ENCODE measurements at places on chromosomes 5 and 9. TPM values are rescaled to one million over a fixed set of nuclear protein-coding genes. Genes with fewer than 3 reads are reported as not detected.

The SELENOP gene
- 807 TPM for total RNA-seq

The ITK gene
- total RNA-seq: 4.5 TPM

The SLC36A2 gene
- total RNA-seq: not detected

The MSX2 gene
- 1.8 TPM for total RNA-seq

The CSF1R gene
- total RNA-seq: 58.6 TPM

The POU5F2 gene
- 1.9 TPM for total RNA-seq

The DHX29 gene
- total RNA-seq: 28.3 TPM

The BRINP1 gene
- not detected for total RNA-seq

The IFNA13 gene
- not detected for total RNA-seq

The PCDHGB1 gene
- total RNA-seq: 1.3 TPM

The CARD9 gene
- 4.3 TPM for total RNA-seq

The NLN gene
- 31.5 TPM for total RNA-seq

The GRHPR gene
- 80.5 TPM for total RNA-seq

The GCNT1 gene
- total RNA-seq: 15.3 TPM

The SLC23A1 gene
- total RNA-seq: not detected

The SLC1A1 gene
- 8.2 TPM for total RNA-seq

The ADRA1B gene
- total RNA-seq: 6.6 TPM

The DDX4 gene
- not detected for total RNA-seq

The UBE2R2 gene
- total RNA-seq: 43.6 TPM

The CRHBP gene
- 4.9 TPM for total RNA-seq

The AHRR gene
- 4.5 TPM for total RNA-seq

The NSUN2 gene
- total RNA-seq: 42.8 TPM

The CNTNAP3 gene
- 7.9 TPM for total RNA-seq

The CDH12 gene
- total RNA-seq: not detected

The FBXW11 gene
- total RNA-seq: 43.9 TPM

The ADRB2 gene
- total RNA-seq: 25.3 TPM

The DMRT3 gene
- 1.1 TPM for total RNA-seq

The PAX5 gene
- total RNA-seq: 0.06 TPM

The TSSK1B gene
- not detected for total RNA-seq

The CYLC2 gene
- not detected for total RNA-seq

The EMB gene
- 49.1 TPM for total RNA-seq

The PCSK5 gene
- 79.6 TPM for total RNA-seq

The FAM219A gene
- 53.9 TPM for total RNA-seq

The WDR31 gene
- 4.9 TPM for total RNA-seq

The CDH6 gene
- total RNA-seq: 1.3 TPM

The PCDH12 gene
- 6.4 TPM for total RNA-seq

The FOXD4L5 gene
- total RNA-seq: not detected

The FST gene
- 2.9 TPM for total RNA-seq

The ENTREP1 gene
- total RNA-seq: 3.9 TPM

Data from mesenteric fat pad (tissue), 1 donor.